ENCODE measurements at places on chromosomes 5 and 9.

DNA sequence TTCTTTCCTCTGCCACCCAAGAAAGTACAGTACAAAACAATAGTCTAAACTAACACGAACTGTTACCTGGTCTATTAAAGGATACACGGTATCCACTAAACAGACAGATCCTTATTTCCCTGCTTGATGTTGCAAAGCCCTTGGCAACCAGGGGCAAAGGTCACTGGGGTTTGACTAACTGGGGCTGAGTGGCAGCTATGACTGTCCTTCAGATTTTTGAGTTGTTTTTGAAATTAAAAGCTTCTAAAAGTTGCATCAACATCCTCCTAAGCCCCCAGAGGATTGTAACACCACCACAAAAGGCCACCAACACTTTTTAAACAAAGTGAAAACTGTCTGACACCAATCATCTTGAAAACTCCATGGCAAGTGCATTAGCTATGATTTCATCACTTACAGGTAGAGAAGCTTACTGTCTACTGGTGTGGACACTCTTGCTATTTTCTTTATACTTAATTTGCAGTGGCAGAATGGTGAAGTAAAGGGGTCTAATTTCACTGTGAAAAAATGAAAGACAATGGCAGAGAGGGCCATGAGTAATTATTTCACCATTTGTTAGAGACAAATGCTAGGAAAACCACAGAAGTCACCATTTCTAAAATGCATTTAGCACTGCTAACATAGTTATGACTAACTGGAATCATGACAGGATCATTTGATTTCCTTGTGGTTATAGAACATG is 292.4 kb downstream of the EFNA5 start:
- no peak for DNase-seq

DNA sequence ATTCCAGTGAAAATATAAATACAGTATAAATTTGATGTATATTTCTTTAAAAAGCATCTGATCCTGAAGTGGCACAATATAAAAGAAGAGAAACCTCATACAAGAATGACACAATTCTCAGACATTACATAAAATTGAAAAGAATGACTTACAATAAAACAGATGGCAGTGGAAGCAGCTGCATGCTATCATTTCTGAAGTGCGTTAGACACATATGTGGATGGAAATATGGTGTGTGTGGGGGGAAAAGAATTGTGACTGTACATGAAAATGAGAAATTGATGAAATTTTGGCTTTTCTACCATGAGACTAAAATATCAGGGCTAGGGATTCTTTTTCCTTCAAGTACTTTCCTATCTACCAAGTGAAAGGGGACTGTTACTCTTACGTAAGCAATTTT is 45.9 kb upstream of the CDH18 start:
- DNase-seq, result peak; percentile 3

GRCh38 chr5:63400079-63400478 is 562.2 kb downstream of the HTR1A start:
- DNase-seq, result no peak

DNA sequence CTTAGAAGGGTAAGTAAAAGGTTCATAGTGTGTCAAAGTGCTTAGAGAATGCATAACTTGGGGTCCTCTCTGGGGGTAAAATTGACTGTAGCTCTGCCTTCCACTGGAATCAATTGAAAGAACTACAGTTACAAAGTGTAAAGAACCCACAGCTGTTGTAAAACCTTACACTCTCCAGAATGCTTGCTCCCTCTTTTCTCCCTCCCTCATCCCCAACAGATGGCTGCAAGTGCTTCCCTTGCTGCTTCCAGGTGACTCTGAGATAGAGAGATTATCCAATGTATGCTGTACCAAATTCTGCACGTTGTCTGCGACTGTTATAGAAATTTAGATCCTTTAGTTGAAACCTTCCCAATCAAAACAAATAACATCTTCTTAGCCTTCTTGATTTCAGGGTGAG is 126.0 kb downstream of the STK32A start:
- no peak for DNase-seq

DNA sequence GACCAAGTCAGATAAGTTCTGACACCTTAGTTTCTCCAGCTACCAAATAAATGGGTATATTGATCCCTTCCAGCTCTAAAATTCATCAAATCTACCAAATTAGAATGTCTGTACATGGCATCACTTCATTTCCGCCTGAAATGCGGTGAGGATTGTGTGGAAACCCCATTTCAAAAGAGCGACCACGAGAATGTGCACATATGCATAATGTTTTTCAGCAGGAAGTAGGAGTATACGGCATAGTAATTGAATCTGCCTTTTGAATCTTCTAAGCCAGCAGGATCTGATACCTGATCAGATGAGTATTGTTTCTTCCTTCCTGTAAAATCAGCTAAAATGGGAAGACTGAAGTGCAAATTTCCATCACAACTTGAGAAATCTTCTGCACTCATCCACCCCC is 418.6 kb downstream of the TMEM38B start:
- DNase-seq, result no peak

DNA sequence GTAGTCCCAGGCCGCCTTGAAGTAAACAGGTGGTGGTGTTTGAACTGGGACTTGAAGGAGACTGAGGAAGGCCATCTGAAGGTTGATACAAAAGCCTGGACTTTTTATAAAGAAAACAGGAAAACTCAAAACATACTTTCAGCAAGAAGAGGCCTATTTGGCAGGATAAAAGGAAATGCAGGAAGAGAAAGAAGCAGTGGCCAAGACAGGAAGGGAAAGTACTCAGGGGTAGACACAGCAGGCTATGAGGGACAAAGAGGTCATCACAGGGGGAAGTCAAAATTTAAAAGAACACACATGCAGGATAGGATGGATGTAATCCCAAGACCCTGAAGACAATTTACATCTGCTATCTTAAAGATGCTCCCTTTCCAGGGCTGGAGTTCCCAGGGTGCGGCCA is 13.0 kb downstream of the TLE1 start:
- no peak for DNase-seq

DNA sequence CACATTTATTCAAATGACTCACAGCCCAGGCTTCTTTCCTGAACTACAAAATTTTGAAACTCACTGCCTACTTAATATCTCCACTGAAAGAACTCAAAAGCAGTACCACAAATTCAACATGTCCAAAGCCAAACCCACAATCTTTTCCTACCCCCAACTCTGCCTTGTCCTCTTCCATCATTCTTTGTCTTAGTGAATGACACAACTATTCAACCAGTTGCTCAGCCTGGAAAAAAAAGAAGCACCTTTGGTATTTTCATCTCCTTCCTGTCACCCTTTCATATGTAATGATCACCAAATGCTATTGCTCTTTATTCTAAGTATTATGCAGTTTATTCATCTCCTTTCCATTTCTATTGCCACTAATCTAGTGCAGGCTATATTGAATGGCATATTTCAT is 216.3 kb downstream of the TMEM232 start:
- no peak for DNase-seq

- DNase-seq, result peak; percentile 12
Observed at GRCh38 chr9:108786901-108787689, 68.7 kb downstream of the ACTL7B start.

- peak; percentile 38 for DNase-seq
Observed at GRCh38 chr5:14364096-14364495, 217.5 kb upstream of the OTULINL start.

DNA sequence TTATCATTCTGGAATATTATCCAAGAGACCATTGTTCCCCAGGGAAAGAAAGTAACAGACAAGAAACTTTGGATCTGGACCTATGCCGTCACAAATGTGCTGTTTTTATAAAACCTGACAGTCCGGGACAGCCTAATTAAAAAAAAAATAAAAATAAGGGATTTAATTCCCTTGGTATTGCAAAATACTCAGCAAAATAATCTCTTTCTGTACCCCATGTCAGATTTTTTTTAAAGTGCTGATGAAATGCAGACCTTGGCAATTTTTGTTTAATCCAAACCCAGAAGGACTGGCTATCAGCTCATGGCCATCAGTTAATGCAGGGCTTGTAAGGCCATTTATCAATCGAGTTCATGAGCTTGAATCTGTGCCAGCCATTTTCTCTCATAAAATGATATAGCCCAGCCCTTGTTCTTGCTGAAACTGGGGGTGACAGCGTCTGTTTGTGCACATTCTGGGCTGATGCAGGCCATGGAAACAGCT is 162.7 kb upstream of the S1PR3 start:
- peak; percentile 40 for DNase-seq

DNA sequence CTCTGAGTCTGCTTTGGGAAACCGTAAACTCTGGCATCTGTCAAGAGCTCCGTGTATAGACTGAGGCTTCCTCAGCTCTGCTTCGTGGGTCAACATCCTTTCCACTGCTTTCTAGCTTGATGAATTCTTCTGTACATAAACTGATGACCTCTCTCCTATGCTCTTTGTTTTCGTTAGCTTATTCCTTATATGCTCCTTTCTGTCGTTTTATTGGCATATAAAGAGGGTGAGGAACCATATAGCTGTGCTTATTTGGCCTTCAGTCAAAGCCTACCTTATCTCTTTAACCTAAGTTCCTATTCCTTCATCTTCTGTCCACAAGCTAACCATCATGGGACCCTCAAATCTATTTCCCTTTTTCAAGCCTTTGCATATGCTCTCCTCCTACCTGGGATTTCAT is 39.4 kb upstream of the CARTPT start:
- no peak for DNase-seq

DNA sequence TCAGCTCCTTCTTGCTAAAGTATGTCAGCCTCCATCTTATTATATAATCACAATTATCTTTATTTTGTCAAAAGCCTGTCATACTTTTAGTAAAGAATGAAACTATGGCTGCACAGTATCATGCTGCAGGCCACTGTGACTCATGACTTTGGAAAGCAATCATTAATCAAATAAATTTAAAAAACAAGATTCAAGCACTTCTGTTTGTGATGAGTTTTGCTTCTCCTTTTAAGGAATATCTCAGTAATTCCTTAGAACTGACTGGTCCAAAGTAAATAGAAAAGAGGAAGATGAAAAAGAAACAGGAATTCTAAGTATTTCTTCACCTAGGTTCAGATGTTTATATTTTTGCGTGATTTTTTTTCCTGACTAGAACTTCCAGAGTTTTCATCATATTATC is 83.1 kb downstream of the EDIL3 start:
- DNase-seq, result peak; percentile 34

GRCh38 chr9:100669968-100670367 is 92.1 kb downstream of the CAVIN4 start:
- no peak for DNase-seq

DNA sequence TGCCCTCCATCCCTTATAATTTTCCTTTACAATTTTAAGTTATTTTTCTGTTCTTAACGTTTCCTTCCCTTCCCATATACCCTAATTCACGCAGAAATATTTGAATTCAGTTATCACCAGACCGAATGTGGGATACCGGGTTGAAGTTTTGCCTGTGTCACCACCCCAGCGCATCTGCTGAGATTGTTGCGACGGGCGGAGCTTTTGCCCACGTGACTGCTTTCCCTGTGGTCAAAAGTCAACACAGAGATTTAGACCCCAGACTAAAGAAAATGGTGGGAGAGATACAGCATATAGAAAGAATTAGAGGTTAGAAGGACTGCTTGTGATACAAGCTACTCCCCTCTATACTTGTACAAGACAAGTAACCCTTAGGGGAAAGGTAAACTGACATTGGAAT is 326.4 kb upstream of the CTNND2 start:
- DNase-seq, result no peak

DNA sequence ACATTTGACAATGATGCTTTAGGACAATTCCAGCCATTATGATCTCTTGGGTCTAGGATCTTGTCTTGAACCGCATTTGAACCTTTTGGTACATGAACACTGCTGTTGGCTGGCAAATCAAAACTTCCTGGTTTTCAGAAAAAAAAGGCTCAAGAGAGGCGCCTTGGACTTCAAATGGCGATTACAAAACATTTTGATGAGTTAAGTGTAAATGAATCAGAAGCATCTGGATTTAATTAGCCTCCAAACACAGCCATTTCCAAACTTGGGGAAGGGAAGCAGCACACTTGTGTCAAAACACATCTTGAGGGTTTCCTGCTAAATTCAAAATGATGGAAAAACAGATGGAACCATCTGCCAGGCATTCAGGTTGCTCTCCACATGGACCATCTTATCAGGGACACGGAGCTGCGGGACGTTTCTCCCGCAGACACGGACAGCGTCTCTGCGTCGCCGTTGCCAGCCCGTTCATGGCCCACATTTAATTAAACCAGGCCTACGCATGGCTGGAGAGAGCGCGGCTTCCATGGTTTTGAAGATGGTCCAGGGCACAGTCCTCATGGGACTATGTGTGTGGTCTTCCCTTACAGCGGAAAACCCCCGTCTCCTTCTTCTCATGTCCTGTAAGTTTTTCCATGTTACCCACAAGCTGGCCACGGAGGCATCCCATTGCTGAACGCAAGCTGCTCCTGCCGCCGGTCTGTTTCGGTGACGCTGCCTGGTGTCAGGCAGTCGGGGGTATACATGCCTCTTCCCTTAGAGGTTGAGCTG is 55.8 kb upstream of the PTCH1 start:
- DNase-seq, result no peak

GRCh38 chr5:122490718-122491117 is 178.7 kb downstream of the SNCAIP start:
- DNase-seq, result no peak

- DNase-seq, result no peak
Observed at GRCh38 chr5:135937245-135937911, 17.4 kb downstream of the LECT2 start.

DNA sequence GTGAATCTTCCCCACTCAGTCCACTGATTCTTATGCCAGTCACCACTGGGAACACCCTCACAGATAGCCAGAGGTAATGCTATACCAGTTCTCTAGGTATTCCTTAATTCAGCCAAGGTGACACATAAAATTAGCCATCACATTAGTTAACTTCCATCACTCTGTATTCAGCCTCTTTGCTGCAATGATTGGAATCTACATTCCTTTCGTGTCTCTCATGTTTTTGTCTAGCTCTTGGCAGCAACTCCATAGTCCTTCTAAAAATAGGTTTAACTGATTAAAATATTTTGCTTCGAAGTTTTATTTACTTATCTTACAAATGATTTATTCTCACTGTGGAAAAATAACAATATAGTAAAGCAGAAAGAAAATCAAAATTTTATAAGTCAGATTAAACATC is 19.6 kb upstream of the RNF20 start:
- DNase-seq, result peak; percentile 44

DNA sequence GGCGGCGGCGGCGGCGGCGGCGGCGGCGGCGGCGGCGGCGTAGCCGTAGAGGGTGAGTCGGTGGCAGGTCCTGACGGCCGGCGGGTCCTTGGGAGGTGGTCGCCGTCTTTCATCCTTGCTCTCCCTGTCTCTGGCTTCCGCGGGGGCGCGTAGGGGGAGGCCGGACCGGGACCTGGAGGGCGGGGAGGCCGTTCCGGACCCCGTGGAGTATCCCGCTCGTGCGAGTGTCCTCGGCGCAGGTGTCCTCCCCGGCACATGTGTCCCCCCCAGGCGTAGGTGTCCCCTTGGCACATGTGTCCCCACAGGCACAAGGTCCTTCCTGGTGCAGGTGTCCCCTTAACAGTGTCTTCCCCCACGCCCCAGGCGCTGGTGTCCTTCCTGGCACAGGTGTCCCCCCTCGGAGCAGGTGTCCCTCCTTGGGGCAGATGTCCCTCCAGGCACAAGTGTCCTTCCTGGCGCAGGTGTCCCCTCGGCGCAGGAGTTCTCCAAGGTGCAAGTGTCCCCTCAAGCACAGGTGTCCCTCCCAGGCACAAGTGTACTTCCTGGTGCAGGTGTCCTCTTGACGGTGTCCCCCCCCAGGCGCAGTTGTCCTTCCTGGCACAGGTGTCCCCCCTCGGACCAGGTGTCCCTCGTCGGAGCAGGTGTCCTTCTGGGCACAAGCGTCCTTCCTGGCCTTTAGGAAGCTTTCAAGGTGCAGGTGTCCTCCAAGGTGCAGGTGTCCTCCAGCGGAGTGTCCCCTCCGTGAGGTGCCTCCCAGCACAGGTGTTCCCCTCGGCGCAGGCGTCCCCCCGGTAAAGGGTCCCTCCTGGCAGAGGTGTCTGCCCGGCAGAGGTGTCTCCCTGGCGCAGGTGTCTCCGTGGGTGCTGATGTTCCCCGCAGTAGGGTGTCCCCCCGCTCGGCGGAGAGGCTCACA is 519 bp downstream of the EXOC3 start:
- no peak for DNase-seq
